ENCODE measurements at places on chromosomes 7 and 10. TPM values are rescaled to one million over a fixed set of nuclear protein-coding genes. Genes with fewer than 3 reads are reported as not detected.

DNA sequence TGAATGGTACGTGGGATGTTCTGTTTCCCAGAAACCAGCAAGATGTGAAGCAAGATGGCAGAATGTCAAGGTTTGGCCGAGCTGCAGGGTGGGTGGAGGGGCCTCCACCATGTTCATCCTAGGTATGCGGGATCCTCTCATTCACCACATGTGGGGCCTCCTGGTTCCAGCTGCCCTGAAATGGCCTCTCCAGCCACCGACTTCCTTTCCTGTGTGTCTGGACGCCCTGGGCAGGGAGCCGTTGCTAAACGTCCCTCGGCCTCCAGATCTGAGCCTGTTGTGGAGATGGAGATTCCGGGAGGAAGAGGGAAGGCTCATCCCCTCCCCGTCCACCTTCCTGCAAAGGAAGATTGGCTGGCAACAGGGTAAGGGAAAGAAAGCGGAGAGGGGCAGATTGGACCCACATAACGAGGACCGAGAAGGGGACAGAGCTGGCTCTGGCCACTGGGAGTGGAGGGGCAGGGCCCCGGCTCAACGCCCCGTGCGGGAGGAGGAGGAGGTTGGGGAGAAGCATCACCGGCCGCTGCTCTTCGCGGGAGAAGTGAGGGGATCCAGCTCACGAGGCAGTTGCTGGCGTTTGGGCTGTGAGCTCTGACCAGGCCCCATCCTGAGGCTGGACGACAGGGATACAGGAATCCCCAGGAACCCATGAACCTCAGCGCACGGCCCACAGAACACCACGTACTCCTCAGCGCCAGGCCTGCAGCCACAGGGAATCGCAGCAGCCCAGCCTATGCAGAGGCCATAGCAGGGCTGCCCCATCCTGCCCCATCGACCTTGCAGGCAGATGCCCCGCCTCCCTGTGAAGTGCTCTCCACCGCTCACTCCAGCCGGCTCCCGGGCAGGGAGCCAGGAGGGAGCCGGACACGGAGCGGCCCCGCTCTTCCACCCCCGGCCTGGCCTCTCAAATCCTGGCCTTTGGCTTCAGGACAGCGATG lies 98.3 kb downstream of the FOXL3 start:
- no peak for DNase-seq

DNA sequence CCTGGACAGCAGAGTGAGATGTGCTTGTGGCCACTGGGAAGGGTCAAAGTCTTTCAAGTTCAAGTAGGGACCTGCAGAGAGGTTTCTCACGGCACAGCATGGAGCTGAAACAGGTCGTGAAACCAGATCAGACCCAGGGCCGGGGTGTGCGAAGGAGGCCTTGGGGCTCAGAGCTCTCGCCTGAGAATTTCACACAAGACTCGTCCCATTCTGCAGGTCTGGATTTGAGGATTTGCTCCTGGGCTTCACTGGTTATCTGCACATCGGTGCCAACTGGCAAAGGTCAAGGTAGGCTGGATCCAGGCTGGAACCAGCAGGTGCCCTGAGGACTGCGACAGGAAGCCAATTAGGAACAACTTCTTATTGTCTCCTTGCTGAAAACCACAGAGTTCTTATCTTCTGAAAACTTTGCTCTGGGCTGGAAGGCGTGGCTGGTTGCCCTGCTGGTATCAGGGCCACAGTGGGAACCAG lies 24.0 kb upstream of the GTF2I start:
- DNase-seq: no peak

- no peak for DNase-seq
Measured at GRCh38 chr10:131249238-131249954, 62.1 kb downstream of the TCERG1L start.

GRCh38 chr7:140810830-140811556 lies 113.7 kb downstream of the BRAF start:
- DNase-seq: peak; percentile 59

DNA sequence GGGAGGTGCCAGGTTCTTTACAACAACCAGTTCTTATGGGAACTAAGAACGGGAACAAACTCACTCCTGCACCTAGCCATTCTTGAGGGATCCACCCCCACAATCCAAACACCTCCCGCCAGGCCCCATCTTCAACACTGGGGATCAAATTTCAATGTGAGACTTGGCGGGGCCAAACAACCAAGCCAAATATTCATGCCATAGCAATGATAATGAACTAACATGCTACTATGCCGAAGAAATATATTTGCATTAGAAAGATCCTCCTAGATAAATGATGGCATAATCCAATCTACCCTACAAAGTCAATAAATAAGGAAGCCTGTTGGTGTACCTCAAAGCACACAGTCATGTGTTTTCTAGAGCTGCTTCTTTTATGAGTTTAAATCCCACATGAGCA lies 57.6 kb downstream of the CCDC71L start:
- no peak for DNase-seq

- no peak for DNase-seq
Measured at GRCh38 chr7:112422842-112423496, 27.3 kb upstream of the IFRD1 start.

GRCh38 chr7:28174901-28175661 lies 5.5 kb downstream of the JAZF1 start:
- no peak for DNase-seq

DNA sequence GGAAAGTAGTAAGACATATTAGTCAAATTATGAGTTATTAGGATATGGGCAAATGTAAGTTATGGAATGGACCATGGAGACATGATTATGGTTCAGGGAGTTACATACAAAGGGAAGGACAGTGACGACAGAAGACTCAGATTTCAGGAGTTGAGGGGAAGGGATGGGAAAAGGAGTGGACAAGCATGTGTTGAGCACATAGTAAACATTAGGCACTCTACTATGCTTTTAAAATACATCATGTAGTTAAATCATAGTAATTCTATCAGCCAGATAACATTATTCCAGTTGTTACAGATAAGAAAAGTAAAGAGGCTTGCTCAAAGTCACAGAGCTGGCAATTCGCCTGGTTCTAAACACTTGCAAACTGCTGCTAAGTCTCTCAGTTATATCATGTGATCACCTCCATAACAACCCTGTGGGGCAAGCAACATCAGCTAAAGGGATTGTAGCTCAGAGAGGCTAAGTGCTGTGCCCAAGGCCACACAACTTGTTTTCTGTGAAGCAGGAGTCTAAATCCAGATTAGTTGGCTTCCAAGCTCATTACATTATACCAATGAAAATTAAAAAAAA lies 115.2 kb upstream of the MDFIC start:
- no peak for DNase-seq

- DNase-seq: peak; percentile 35
Measured at GRCh38 chr10:7445474-7446185, 34.8 kb upstream of the SFMBT2 start.

DNA sequence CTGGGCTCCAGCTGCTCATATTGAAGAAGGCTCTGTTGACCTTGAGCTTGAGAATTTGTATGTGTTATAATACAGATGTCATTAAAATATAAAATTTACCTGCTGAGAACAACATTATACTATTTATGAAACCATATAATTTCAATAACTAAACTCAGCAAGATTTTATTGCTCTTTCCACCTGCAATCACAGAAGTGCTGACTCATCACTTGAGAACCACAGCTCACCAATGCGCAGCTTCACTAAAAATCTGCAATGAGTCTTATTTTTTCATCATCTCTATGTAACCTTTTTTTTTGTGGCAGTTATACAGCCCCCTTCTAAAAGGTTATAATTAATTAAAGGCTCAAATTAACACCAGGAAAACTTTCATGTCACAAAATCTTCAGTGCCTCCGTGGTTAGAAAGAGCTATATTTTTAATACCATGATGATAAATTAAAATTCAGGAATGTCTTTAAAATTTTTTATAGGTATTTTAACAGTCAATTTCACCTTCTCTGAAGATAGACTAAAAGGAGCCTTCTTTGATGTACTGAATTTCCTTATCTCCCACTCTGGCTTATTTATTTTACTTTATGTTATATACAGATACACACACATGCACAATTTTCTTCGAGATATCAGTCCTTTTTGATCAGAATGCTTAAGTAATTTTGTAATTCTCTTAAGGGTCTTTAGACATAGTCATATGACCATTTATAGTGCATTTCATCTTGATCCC lies 102.7 kb downstream of the EVX1 start:
- no peak for DNase-seq

DNA sequence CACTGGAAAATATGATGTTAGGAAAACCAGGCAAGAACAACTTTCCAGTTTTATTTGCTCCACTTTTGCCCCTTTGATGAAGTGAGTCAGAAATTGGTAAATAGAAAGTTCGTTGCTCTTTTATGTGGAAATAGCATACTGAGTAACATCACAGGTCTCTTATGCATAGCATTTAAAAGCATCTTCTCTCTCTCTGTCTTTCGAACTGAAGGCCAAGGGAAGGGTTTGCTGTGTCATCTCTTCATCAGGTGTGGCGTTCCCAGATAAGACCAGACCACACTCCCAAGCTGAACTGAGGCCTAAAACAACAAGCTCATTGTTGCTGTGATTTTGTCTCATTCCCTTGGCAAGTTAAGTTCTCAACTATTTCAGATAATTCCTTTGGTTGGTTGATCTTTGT lies 131.8 kb upstream of the GRB10 start:
- no peak for DNase-seq

- DNase-seq: no peak
Measured at GRCh38 chr7:88566162-88566729, 193.3 kb upstream of the ZNF804B start.

DNA sequence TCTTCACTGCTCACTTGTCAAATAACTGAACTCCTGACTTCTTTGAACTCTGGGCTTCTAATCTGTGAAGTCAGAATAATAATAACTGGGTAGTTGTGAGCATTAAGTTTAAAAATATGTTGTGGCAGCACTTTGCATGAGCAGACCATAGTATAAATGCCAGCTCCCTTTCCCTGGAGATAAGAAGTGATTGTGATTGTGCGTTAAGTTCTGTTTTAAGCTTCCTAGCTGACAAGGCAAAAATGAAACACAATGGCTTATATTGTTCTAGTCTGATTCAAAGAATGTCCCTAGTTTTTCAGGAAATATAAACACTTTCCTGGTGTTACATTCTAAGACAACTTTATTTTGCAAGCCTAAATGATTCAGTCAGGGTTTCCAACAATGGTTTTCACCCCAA lies 61.8 kb downstream of the PTPRE start:
- no peak for DNase-seq

DNA sequence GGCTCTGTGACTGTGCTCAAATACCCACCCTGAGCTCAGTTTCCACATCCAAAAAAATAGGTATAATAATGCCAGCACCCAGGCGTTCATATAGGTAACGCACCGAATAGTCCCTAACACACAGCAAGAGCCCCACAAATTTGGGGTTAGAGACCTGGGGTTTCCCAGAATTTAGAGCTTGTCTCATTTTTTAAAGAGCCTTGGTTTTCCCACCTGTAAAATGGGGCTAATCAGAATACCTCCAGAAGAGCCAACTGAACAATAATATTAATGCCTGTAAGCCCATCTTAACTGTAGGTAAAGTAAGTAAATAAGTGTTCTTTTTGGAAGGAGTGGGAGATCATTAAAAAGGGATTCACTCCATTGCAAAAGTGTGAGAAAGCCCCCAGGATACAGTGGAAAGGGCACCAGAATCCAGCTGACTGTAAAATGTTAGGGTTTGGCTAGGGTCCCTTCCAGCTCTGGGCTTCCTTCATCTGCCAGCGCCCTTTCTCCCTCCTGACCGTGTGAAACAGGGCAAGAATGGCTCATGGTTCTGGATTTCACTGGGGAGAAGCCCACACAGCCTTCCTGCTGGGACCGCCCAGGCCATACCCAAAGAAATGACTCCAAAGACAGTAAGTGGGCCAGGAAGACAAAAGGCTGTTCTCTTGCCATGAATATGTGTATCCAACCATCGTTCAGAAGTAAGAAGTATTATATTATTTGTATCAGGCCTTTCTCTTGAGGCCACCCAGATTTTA lies 2.1 kb downstream of the MTURN start:
- DNase-seq: no peak

DNA sequence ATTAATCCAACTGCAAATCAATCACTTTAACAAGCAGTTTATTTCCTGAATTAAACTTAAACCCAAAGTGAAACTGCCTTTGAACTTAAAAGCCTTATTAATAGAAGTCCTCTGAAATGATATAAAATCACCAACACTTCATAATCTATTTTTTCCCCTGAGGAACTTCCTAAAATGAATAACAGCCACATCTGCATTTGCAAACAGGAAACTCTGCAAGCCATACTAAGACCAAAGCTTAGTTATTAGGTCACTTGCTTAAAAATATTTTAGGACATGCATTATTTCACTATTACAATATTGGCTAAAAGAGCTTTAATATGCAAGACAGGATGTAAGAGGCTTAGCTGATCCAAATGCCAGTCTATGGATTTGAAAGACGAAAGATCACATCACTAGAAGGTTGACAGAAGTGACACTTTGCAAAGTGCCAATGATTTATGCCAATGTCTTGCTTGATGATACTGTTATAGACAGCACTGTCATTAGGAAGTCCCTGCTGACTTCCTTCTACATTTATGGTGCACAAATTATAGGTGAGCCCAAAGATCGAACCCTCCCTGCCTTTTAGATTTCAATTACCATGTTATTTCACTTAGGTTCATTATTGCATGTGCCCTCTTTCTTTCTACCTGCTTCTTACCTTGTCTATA lies 99.9 kb upstream of the SKAP2 start:
- no peak for DNase-seq

GRCh38 chr10:85666102-85666501 lies 700.5 kb downstream of the GRID1 start:
- DNase-seq: no peak

DNA sequence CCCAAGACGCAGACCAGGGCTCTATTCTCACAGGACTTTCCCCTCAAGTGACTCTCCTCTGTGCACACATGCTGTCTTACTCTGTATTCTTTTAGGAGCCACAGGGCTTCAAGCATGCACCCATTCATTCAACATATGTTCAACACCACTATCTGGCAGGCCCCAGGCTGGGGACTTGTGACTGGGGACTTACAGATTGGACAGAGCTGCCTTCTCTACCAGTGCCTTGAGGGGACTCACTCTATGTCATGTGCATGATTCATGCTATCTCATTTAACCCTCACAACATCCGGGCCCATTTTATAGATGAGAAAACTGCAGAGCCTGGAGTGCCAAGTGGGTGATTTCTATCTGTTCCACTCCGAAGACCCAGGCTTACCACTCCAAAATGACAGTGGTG lies 34.3 kb downstream of the MYL10 start:
- no peak for DNase-seq

- DNase-seq: no peak
Measured at GRCh38 chr7:27842094-27842692, 102.2 kb downstream of the TAX1BP1 start.

- DNase-seq: no peak
Measured at GRCh38 chr10:104614245-104614831, 26.8 kb upstream of the SORCS3 start.

- DNase-seq: peak; percentile 26
Measured at GRCh38 chr10:112137154-112137987, 46.2 kb downstream of the GPAM start.

GRCh38 chr10:29517352-29517923 lies 117.3 kb downstream of the SVIL start:
- DNase-seq: no peak

GRCh38 chr10:7561216-7561893 lies 105.4 kb downstream of the ITIH5 start:
- DNase-seq: no peak

KEL gene
- not detected for polyA plus RNA-seq

LRRD1 gene
- not detected for polyA plus RNA-seq

KCP gene
- 0.41 TPM for polyA plus RNA-seq

GIMAP8 gene
- 0.07 TPM for polyA plus RNA-seq

EVX1 gene
- not detected for polyA plus RNA-seq

CNPY4 gene
- 4.9 TPM for polyA plus RNA-seq

HTR7 gene
- polyA plus RNA-seq: not detected

SHLD2 gene
- polyA plus RNA-seq: 14.5 TPM

EEPD1 gene
- 0.20 TPM for polyA plus RNA-seq

TSPAN15 gene
- not detected for polyA plus RNA-seq

TAS2R5 gene
- polyA plus RNA-seq: not detected

CC2D2B gene
- not detected for polyA plus RNA-seq

PCLO gene
- polyA plus RNA-seq: not detected

PVRIG gene
- 42.4 TPM for polyA plus RNA-seq
